ENCODE measurements at places on chromosomes 5 and 9. TPM values are rescaled to one million over a fixed set of nuclear protein-coding genes. Genes with fewer than 3 reads are reported as not detected.

GRCh38 chr9:131349881-131350563 lies 43.9 kb upstream of the PRRC2B start:
- DNase-seq, result no peak

- DNase-seq, result no peak
These were observed 16.5 kb downstream of the GRXCR2 start for GRCh38 chr5:145856285-145856818.

ARL14EPL gene
- not detected for polyA plus RNA-seq

PITX1 gene
- polyA plus RNA-seq, result 14.3 TPM

MEIKIN gene
- not detected for polyA plus RNA-seq

DNA sequence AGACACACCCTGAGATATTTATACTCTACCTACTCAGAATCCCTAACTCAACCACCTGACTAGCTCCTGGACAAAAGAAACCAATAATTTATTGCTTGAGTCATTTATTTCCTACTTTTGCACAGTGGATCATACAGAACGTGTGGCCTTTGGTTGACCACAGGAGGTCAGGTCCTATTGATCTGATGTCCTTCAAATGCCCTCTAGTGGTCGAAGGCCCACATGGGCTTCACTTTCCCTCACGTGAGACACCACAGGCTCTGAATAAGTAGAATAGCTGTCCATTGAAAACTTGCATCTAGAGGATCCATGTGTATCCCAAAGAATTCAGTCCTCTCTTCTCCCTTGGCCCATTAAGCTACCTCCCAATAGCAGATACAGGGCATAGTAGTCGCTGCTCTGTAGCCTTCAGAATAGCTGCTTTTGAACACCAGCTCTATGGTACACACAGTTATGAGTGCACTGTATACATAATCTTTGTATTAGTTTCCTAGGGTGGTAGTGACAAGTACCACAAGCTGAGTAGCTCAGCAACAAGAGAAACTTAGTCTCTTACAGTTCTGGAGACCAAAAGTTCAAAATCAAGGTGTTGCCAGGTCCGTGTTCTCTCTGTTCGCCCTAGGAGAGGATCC lies 177.6 kb upstream of the SMARCA2 start:
- no peak for DNase-seq

GRCh38 chr9:95129476-95130291 lies 187.8 kb downstream of the FANCC start:
- DNase-seq, result no peak

DNA sequence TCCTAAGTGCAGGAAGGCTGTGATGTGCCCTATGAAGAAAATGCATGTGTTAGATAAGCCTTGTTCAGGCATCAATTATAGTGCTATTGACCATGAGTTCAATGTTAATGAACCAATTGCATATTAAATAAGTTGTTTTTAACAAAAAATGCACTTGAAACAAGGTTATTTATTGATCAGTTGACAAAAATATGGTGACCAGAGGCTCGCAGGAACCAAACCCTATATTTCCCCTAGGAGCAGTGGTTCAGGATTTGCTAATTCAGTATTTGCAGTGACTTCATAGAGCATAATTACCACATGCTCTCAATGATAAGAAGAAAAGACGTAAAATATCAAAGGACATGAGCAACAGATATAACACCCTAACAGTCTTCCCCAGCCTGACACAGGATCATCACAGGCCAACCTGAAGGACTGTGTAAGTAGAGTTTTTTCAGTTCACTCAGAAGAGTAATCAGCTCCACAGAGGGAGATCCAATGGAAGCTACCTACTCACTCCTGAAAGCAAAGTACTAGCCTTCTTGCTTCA lies 92.3 kb downstream of the SEMA5A start:
- no peak for DNase-seq

EQTN gene
- not detected for polyA plus RNA-seq

GRCh38 chr9:8857068-8857925 lies 1057.7 kb upstream of the DMAC1 start:
- no peak for DNase-seq

PCDHA4 gene
- polyA plus RNA-seq, result 0.25 TPM

DNA sequence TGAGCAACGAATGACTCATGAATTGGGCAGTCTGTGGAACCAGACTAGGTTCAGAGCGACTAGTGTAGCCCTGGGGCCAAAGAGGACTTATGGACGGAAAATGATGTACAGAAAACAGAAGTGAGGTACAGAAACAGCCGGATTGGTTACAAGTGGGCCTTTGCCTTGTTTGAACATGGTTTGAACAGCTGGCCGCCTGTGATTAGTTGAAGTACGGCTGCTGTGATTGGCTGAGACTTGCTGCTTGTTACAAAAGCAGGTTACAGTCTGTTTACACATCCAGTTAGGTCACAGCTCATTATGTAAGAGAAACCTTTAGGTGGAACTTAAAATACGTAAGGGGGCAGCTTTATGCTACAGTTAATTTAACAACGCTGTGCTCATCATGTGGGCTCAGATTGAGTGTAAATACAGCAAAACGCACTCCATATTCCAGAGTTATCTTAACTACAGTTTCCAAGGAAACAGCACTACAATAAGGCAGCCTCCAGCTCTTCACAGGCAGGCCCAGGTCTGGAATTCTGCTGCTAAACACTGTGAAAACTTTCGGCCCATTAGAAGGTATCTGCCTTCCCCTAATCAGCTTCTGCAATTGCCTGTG lies 6.5 kb downstream of the AMACR start:
- no peak for DNase-seq

All from BJ (cell line).